ENCODE measurements at places on chromosomes 3 and 15. TPM values are rescaled to one million over a fixed set of nuclear protein-coding genes. Genes with fewer than 3 reads are reported as not detected.

The ZNF148 gene
- 27.1 TPM for total RNA-seq

The CAND2 gene
- 25.9 TPM for total RNA-seq

The OTOL1 gene
- not detected for total RNA-seq

The SLC2A2 gene
- not detected for total RNA-seq

DNA sequence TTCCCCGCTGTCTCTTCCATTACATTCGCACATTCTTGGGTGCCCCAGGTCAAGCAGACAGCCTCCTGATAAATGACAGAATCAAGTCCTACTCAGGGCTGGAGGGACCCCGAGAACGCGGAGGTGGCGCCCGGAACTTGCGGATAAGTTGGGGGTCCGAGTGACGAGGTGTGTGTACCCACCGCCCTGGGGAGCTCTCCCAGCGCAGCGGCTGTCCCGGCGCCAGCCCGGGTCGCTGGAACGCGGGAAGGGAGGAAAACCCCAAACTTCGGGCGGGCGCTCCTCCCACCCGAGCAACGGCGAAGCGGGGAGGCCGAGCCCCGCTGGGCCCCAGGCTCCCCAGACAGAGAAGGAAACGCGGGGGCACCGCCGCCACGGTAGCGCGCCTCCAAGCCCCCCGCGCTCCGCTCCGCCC lies 550 bp downstream of the CLN6 start:
- no peak for DNase-seq

- no peak for DNase-seq
Observed at GRCh38 chr15:78691851-78692421, 50.9 kb upstream of the CHRNB4 start.

DNA sequence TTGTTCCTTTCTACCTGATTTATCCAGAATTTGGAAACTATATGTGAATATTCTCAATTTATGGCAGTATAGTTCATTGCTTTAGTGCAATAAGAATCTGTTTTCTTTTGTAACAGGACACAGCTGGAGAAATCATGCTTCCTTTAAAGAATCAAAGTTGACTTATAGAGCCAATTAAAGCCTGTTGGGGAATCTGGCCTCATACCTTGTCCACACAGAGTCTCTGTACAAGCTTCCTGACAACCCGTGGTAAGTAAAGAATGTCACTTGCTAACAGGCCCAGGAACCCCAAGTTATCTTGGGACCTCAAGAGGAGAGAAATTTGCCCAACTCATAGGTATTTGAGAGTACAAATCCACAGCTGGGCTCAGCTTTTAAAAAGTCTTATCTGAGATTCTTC lies 10.2 kb downstream of the ZNF445 start:
- no peak for DNase-seq

GRCh38 chr3:195883160-195883559 lies 25.2 kb downstream of the TNK2 start:
- no peak for DNase-seq

DNA sequence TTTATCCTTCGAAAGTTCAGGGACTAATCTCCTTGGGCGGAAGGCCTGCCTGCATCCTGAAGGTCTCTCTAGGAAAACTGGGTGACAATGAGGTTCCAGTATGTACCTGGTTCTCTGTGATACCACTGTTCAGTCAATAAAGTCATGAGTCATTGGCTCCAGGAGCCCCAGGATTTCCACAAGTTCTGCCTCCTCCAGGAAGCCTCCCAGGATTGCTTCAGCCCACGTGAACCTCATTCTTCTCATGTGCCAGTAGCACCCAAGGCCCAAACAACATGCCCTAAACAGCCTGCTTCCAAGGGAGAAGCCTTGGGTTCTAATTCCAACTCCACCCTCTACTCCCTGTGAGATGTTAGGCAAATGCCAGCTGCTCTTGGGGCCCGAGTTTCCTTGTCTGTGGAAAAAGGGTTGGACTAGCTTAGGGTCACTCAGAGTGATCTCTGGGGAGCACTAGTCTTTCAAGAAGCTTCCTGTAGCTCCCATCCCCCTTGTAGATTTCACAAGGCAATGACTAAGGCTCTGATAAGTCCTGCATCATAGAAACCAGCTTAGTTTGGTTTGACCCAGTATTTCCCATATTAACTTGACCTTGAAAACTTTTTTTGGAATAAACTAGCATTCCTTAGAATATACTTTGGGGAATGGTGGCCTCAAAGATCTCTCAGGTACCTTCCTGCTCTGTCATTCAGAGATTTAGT lies 118.3 kb upstream of the ATP2B2 start:
- no peak for DNase-seq

DNA sequence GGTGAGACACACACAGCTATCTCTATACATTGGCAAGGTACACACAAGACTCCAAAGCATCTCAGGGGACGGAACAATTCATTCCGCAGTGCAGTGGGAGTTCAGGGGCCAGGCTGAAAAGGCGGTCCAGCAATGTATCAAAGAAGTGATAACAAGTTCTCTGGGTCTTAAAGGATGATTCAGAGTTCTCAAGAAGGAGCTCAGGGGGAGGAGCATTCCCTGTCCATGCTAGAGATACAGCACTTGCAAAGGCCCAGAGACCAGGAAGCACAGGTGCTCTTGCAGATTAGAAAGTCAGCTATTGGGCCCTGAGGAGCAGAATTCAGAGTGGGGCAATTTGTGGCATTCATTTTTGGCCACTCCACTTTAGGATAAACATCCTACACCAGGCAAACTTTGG lies 34.9 kb downstream of the MECOM start:
- DNase-seq, result no peak

GRCh38 chr3:135538123-135538522 lies 427.4 kb upstream of the PPP2R3A start:
- no peak for DNase-seq

DNA sequence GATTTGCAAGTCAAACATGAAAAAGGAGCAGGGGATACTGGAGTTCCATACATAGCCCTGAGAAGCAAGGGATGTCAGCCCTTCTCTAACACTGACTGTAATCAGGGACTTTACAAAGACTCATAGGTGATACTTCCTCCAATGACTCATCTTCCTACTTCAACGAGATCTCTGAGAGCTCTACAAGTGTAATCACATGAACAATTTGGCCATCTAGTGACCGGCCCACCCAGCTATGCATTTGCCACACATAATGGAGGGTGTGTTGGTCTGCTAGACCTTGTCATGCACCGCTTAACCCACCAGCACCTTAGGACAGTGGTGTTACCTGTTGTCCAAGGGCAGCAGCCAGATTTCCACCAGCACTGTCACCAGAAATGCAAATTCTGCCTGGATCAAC lies 75.3 kb downstream of the NCEH1 start:
- DNase-seq, result no peak

DNA sequence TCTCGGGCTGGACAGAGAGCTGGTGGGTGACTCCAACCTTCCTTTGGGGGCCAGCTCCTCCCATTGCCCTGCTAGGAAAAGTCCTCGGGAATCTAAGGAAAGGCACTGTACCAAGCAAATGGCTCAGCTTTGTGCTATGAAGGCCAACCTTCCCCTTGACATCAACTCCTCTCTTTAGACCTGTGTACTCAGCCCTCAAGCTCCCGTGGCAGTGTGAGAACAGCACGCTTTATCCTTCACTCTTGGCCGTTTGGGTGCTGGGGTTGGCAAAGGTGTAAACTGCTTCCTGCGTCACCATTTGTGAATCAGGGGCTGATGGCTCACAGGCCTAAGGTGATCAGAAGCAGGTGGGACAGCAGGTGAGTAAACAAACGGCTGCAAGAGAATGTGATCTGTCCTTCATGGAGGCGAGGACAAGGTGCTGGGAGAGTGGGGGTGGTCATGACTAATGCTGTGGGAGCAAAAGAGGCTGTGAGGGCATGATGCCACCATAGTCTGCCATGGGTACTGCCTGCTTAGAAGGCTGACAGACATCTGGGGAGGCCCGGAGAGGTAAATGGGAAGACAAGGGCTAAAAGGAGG lies 165.2 kb upstream of the TPM1 start:
- DNase-seq, result no peak

GRCh38 chr15:45199136-45199810 lies 11.5 kb upstream of the SHF start:
- no peak for DNase-seq

DNA sequence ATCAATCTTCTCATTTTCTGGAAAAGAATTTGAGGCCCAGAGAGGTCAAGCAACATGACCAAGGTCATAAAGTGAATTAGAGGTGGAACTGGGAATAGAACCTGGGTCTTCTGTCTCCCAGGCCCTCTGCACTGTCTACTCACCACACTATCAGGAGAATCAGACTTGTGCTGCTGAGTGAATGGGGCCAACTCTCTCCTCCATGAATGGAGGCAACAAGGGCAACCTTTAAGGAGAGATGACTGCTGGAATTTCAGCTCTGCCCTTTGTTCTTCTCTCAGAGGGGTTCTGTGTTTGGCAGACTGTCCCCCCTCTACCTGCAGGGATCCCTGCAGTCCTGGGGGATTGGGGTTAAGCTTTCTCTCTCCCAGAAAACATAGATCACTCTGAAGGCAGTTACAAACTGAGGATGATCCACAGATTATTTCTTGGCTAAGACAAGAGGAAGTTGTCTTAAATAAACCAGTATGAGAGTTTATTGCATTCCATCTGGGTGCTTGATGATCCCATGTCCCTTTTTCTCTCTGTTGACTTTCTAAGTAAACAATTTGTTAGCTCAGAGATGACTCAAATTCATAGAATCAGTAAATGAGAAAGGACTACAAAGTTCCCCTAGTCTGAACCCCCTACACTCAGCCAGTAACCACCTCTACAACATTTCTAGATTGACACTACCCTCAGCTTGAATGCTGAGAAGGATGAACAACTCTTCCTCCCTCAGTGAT lies 99.0 kb upstream of the LIPC start:
- DNase-seq, result no peak

Measured in thoracic aorta (tissue), 2 donors.